ENCODE measurements at places on chromosomes 5 and 9.

GRCh38 chr9:99433555-99433954 lies 211.5 kb downstream of the SEC61B start:
- peak; percentile 92 for DNase-seq

- peak; percentile 33 for DNase-seq
Measured at GRCh38 chr5:136781464-136781863, 416.1 kb upstream of the TRPC7 start.

DNA sequence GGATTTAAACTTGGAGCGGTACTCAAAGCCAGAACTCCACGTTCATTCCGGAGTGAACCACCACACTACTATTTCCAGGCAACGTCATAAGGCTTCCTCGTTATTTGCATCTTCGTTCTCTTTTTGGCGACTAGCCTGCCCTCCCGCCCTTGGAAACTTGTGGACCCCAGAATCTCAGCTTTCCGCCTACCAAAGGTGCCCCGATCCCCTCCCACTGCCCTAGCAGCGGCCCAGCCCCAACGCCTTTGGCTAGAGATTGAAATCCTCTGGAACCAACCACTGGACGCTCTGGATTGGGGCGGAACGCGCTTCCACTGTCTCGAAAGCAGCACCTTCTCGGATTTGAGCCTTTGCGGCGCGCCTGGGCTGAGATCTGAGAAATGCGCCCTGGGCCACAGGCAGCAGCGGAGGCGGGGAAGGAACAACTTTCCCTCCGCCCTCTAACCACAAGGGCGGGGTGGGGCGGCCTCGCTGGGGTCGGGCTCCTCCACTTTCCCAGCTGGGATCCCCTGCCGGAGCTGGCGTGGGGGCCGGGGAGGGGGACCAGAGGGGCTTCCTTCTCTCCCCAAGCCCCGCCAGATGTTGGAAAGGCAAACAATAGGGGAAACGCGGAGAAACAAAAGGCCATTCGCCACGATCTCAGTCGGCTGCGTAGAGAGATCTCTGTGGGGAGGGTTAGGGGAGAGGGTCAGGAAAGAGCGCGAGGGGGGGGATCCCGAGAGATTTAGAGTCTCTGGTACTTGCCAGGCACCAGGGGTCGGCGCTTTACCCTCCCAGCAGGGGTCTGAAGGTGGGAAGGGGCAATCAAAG lies 1.3 kb downstream of the MOB3B start:
- DNase-seq, result peak; percentile 79

DNA sequence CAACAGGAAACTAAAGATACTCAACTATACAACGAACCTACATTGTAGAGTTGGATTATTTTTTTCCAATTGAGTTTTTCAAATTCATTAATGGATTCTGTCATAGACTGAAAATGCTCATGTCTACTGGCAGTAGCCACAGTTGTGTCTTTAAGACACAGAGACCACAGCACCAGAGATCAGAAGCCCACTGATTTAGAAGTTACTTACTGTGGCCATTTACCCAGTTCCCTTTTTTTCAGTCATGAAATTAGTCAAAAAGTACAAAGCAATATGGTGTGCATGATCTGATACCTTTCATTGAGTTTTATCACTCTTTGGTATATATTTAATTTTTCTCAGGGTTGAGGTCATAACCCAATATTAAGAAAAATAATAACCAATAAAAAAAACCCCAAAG lies 1640.2 kb upstream of the WWC1 start:
- no peak for DNase-seq

- no peak for DNase-seq
Measured at GRCh38 chr9:83185488-83186154, 122.7 kb upstream of the RASEF start.

- peak; percentile 89 for DNase-seq
Measured at GRCh38 chr5:151569132-151570046, 21.7 kb downstream of the FAT2 start.
